ENCODE measurements at places on chromosomes 7 and 10.

DNA sequence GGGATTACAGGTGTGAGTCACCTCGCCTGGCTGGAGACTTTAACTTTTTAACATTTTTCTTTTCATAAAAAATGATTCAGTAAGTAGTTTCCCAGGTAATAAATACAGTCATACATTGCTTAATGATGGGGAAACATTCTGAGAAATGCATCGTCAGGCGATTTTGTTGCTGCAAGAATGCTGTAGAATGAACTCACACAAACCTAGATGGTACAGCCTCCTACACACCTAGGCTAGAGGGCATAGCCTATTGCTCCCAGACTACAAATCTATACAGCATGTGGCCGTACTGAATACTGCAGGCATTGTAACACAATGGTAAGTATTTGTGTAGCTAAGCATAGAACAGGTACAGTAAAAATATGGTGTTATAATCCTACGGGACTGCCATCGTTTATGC, 108.5 kb upstream of the SFMBT2 start:
- DNase-seq: no peak

GRCh38 chr10:47318706-47319105, 3.5 kb upstream of the GDF2 start:
- DNase-seq: no peak

- DNase-seq: no peak
Observed at GRCh38 chr7:96287559-96287958, 34.3 kb downstream of the SLC25A13 start.

- no peak for DNase-seq
Observed at GRCh38 chr10:42977032-42977416, 99.8 kb upstream of the RET start.

DNA sequence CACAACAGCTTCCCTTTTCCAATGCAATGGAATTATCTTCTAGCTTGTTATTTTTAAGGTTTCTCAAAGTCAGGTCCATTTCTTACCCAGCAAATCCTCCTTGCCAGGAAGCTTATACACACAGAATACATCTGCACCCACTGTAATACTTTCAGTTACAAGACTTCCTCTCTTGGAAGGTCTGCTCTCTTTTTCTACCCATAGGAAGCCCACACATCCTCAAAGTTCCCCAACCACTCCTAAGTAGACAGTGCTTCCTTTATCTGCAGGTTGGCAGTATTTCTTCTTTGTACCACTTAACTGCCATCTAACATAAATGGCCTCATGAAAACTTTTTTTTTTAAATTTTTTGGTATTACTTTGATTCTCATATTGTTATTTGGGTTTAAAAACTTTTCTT, 155.6 kb downstream of the TAX1BP1 start:
- DNase-seq: no peak

DNA sequence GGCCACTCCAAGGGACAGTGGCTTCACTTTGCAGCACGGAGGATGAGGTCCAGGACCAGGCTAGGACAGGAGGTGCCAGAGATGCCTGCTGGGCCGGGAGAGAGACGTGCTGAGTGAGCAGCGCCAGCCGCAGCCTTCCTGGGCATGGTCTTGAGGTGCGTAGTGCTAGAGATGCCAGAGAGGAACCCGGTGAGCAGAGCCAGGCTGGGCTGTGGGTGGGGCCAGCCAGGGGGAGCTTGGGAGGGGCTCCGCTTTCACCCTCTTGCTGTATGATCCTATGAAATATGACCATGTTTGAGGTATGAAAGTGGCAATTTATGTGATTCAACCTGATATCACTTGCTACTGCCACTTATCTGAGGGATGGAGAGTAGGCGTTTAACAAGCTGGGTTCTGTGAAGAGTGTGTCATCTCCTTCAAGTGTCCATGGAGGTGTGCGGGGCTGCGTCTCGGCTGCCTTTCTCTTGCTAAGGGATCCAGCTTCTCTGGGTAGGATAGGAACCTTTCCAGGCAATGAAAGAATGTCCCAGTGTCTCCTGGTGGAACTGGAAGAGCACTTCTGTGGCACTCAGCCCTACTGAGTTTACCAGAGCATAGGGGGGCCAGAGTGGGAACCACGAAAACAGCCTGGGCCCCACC, 518.4 kb upstream of the FOXK1 start:
- DNase-seq: no peak

GRCh38 chr7:44538093-44538797, 2.9 kb downstream of the NPC1L1 start:
- no peak for DNase-seq

GRCh38 chr10:88118729-88119128, 255.3 kb downstream of the PTEN start:
- no peak for DNase-seq

DNA sequence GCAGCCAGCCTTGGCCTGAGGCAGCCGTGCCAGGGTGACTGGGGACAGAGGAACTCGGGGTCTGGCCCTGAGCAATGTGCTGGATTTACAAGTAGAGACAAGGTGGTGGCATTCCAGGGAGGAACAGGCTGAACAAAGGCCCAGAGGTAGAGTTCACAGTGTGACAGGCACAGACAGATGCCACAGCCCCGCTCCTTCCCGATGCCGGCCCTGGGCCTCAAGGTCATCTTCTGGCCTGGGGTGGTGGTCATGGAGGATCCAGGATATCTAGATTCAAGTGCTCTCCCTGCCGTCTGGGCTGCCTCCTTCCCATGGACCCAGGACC, 68.9 kb upstream of the COL13A1 start:
- no peak for DNase-seq

DNA sequence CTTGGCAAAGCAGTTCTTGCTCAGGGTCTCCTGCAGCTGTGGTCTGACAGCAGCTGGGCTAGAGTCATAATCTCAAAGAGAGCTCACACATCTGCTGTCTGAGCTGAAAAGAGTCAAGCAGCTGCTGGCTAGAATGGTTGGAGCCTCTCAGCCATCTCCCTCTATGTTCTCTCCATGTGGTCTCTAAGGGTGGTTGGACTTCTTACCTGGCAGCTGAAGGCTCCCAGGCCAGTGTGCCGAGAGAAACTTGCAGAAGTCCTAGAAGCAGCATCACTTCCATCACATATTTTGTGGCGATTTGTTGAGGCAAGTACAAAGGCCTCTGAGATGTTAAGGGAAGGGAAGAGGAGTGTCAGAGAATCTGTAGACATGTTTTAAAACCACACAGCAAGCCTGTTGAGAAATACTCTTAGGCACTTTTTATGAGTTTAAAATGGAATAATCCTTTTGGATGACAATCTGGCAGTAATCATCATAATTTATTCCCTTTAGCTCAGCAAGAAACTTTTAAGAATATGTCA, 93.2 kb downstream of the REEP3 start:
- DNase-seq: no peak

All from CD4-positive, alpha-beta T cell treated with Interleukin-6 at 100 ng/mL for 8 hours (primary cell).